ENCODE measurements at places on chromosomes 3 and 15.

- no peak for DNase-seq
These were observed 273.2 kb downstream of the PDZRN3 start for GRCh38 chr3:73351423-73352071.

DNA sequence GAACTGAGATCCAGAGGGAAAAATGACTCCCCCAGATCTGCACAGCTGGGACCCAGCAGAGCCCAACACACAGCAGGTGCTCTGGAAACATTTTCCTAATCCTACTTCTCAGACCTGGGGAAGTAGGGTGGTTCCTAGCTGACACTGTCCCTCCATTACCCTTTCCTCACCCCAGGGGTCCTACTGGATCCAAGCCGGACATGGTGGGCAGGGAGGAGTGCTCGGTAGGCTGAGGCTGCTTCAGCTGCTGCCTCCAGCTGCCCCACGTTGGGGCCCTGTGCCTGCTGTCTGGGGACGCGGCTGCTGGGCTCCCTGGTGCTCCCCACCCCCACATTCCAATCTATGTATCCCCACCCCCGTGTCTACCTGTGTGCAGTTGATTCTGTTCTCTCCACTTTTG, 29.8 kb upstream of the SLC6A6 start:
- no peak for DNase-seq

DNA sequence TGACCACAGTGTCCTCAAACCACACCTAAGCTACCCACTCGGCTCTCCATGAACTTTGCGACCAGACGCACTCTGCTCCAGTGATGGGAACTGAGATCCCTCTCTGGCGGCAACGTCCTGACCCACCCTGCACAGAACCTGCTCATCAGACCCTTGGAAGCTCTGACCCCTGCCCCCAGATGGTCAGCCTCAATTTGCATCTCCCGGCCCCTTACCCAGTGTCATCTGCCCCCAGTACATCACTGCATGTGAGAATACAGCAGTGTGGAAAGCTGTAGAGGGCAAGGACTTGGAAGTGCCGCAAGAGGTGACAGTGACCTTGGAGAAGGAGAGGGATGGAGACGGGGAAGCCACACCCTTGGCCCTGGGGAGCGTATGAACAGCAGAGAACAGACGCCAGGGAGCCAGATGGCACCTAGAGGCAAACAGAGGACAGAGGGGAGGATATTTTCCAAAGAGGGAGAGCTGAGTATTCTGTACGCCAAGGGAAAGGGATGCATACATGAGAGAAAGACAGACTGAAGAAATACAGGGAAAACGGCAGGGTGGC, 192.0 kb downstream of the XXYLT1 start:
- no peak for DNase-seq

DNA sequence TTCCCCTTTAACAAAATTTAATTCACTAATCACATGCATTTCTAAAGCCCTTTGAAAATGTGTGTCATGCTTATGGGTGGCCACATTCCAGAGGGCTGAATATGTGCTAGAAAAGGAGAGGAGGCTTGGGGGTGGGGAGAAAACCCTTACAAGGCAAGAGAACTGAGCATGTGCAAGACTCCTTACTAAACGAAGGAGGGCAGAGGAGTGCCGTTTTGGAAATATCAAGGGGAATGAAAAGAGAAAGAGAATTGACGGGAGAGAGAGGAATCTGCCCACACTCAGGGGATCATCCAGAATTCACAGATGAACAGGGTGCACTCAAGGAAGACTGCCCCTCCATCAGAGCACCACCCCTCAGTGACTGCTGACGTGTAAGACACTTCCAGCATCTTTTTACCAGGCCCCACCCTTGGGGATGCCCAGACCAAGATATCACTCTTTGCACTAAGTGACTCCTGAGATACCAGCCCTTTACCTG, 37.9 kb upstream of the TSC22D2 start:
- DNase-seq, result peak; percentile 97

GRCh38 chr15:48604567-48604966, 40.9 kb downstream of the FBN1 start:
- peak; percentile 26 for DNase-seq

GRCh38 chr15:72616491-72617210, 37.8 kb upstream of the GOLGA6B start:
- DNase-seq, result no peak

GRCh38 chr3:196609805-196610515, 29.5 kb upstream of the NRROS start:
- no peak for DNase-seq

DNA sequence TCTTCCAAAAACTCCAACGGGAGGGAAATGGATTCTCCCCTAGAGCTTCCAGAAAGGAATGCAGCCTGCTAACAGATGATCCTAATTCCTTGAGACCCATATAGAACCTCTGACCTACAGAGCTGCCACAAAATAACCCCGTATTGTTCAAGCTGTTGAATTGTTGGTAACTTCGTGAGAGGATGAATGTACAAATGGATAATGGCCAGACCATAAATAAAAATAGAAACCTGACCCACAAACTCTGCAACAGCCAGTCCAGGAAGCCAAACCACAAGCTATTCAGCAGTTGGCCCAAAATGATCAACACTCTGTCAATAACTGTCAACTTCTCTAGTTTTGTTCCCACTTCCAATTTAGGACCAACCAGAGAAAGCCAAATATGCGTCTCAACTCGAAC, 414.0 kb upstream of the ZNF717 start:
- DNase-seq, result no peak

DNA sequence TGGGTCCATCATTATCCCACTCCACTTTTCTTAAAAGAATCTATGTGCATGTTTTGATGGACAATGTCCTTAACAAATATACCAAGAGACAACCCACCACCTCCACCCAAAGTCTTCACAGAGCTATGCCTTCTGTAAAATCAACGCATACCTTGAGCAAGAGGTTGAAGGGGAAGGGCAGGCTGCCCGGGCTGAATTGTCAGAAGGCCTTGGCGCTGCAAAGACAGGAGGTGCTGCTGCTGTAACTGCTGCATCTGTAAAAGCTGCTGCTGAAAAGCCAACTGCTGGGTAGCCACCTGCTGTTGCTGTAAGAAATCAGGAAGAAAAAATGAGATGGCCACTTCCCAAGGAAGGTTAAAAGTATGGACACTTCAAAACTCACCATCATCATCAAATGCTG, 536.7 kb downstream of the FOXP1 start:
- no peak for DNase-seq

- no peak for DNase-seq
These were observed 247.3 kb upstream of the NSMCE3 start for GRCh38 chr15:29516929-29517328.

GRCh38 chr3:177574222-177574856, 377.1 kb upstream of the TBL1XR1 start:
- peak; percentile 81 for DNase-seq

GRCh38 chr15:43943511-43943910, 116.7 kb downstream of the WDR76 start:
- DNase-seq, result peak; percentile 77

- DNase-seq, result no peak
These were observed 100.3 kb downstream of the ADCY5 start for GRCh38 chr3:123348471-123349200.

DNA sequence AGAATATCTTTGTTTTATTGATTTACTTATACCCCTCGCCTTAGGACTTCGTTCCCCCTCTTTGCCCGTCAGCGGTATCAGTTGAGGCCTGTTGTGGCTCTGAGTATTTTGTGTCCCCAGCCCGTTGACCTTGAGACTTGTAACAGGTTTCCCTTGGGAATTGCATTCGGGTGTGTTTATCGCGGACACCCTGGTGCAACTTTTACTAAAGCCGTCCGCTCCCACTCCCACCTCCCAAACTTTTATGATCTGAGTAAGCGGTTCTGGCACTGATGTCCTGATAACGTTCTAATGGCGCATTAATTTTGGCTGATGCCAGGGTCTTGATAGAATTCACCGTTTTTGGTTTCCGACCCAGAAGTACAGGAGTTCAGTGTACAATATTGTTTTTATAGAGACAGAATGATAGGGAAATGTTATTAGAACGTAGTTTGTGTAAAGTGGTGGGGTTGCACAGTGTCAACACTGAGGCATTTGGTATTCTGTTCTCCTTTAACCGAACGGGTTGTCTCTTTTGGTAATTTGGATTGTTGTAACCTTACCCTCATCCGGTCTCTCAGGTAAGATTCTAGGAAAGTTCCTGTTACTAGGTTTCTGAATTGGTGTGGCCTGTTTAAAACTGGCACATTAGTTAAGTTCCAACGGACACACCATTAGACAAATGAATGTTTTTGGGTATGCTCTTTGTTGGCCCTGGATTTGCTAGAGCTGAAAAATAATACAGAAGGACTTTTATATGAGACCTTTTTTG, 47.8 kb downstream of the OIP5 start:
- DNase-seq, result no peak

GRCh38 chr3:71322154-71322553, 261.4 kb downstream of the FOXP1 start:
- no peak for DNase-seq

GRCh38 chr3:61858054-61858453, 296.7 kb downstream of the PTPRG start:
- peak; percentile 56 for DNase-seq

GRCh38 chr3:105714453-105714852, 154.4 kb downstream of the CBLB start:
- DNase-seq, result no peak

GRCh38 chr15:57727031-57727430, 20.5 kb downstream of the POLR2M start:
- peak; percentile 16 for DNase-seq

GRCh38 chr15:37061996-37062395, 38.4 kb downstream of the MEIS2 start:
- DNase-seq, result no peak

- DNase-seq, result peak; percentile 55
These were observed 654.4 kb upstream of the ADAMTS9 start for GRCh38 chr3:65342084-65342683.

DNA sequence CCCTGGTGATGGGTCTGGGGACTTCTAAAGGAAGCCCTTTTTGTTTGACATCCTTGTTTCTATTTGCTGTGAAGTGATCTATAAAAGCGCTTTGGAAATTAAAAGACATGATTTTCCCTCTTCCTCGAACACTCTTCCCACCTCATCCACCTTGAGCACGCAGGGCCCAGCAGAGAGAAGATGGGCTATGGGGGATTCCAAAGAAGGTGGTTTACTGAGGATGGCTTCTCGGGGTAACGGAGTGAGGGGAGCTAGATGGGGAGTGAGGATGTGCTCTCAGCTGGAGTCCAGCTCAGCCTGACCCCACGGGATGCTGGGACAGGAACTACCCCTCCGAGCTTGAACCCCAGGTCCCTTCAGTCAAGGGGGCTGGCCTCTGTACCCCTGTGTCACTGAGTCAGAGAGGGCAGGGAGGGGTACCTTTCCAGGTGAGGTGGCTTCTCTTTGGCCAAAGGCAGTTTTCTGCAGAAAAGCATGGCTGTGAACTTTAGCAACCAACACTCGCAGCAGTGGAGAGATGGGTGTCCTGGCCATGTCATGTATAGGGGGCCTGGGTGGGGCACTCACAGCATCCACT, 180.7 kb upstream of the SMAD3 start:
- no peak for DNase-seq

DNA sequence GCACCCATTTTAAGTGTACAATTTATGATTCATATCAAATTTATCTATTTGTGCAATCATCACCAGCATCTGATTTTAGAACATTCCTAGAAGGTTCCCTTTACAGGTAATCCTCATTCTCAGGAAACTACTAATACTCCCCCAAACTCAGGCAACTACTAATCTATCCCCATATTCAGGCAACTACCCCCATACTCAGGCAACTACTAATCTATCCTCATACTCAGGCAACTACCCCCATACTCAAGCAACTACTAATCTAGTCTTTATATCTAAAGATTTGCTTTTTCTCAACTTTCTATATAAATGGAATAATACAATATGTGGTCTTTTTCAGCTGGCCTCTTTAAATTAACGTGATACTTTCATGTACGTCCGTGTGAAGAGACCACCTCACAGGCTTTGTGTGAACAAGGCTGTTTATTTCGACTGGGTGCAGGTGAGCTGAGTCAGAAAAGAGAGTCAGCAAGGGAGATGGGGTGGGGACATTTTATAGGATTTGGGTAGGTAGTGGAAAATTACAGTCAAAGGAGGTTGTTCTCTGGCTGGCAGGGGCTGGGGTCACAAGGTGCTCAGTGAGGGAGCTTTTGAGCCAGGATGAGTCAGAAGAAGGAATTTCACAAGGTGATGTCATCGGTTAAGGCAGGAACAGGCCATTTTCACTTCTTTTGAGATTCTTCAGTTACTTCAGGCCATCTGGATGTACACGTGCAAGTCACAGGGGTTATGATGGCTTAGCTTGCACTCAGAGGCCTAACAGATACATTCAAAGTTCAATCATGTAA, 1444.5 kb upstream of the CADM2 start:
- no peak for DNase-seq
